ENCODE measurements at places on chromosomes 4 and X. TPM values are rescaled to one million over a fixed set of nuclear protein-coding genes. Genes with fewer than 3 reads are reported as not detected.

Gene SUV39H1
- total RNA-seq = 2.3 TPM

Gene UGDH
- total RNA-seq = 14.2 TPM

Gene CXCL3
- total RNA-seq = 0.75 TPM

Gene MAGEC1
- total RNA-seq = not detected

Gene PF4V1
- not detected for total RNA-seq

Gene CENPVL2
- total RNA-seq = not detected

Gene SSX3
- not detected for total RNA-seq

Gene CSAG1
- not detected for total RNA-seq

Gene FREM3
- 0.19 TPM for total RNA-seq

Gene ADRA2C
- 6.2 TPM for total RNA-seq

Gene ATP8A1
- total RNA-seq = 19.3 TPM

Gene HGFAC
- 1.9 TPM for total RNA-seq

Gene KLHL13
- 5.7 TPM for total RNA-seq

Gene PARM1
- 65.2 TPM for total RNA-seq

Gene SPINK2
- 1.6 TPM for total RNA-seq

Gene CFAP47
- total RNA-seq = not detected

Gene CDX4
- not detected for total RNA-seq

Gene SNCA
- 4.0 TPM for total RNA-seq

Measured in Right ventricle myocardium superior (tissue), 1 donor.